ENCODE measurements at places on chromosomes 12 and 14.
A peak's percentile ranks its signal among the peaks of the same experiment; 100 is the strongest.

GRCh38 chr12:76006028-76006925 lies 25.3 kb downstream of the PHLDA1 start:
- DNase-seq, result no peak

GRCh38 chr14:91573894-91574837 lies 64.1 kb upstream of the PPP4R3A start:
- DNase-seq, result peak; percentile 42

GRCh38 chr12:121838126-121838525 lies 20.5 kb downstream of the HPD start:
- DNase-seq, result no peak

GRCh38 chr14:21367582-21368144 lies 16.2 kb downstream of the SUPT16H start:
- peak; percentile 25 for DNase-seq

DNA sequence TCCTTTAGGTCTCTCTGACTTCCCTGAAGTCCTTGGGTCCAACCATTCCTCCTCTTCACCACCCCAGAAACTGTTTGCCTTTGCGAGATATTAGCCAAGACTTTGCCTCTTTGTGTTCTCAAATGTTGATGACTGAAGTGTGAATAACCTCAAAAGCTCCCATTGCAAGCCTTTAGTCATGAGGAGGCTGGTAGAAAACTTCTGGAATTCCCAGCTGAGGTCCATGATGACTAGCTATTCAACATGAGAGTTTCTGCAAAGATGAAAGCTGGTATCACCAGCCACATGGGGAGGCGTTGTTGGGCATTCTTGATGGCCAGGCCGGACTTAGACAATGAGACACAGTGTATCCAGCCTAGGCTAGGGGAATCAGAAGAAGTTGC lies 111.7 kb downstream of the TBX5 start:
- DNase-seq, result peak; percentile 47

- no peak for DNase-seq
Observed at GRCh38 chr12:54211920-54212319, 23.1 kb upstream of the SMUG1 start.

DNA sequence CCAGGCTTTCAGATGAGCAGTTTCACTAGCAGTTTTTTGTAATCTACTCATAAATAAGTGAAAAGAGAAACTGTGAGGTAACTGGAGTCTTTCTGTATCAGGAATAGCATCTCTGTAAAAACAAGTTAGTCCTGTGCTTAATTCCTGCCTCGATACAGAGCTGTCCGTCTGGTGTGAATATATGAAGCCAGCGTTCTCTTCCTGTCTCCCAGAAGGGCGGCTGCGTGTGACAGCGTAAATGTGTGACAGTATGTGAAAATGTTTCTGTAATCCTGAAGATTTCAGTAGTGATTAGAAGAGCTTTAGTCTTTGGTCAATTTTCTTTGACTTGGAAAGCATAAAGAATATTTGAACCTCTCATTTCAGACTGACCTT lies 150.3 kb downstream of the FBXL14 start:
- no peak for DNase-seq

DNA sequence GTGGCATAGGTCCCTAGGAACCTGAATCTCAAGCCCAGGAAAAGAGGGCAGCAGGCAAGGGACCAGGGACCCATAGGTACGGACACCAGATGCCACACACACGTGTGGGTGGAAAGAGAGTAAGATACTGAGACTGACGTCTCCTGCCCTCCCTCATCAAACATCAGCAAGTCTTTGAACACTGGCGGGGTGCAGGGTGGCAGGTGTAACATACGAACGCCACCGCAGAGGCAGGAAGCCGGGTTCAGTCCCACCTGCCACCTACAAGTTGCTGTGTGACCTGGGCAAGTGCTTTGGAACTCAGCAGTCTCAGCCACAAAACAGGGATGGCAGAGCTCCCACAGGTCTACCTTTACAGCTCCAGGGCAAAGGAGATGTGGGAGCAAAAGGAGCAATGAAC lies 11.1 kb downstream of the ACTN1 start:
- DNase-seq, result no peak

- peak; percentile 35 for DNase-seq
Observed at GRCh38 chr14:99522934-99523703, 41.9 kb downstream of the CCNK start.

- no peak for DNase-seq
Observed at GRCh38 chr14:36659822-36660735, 1.6 kb upstream of the PAX9 start.

DNA sequence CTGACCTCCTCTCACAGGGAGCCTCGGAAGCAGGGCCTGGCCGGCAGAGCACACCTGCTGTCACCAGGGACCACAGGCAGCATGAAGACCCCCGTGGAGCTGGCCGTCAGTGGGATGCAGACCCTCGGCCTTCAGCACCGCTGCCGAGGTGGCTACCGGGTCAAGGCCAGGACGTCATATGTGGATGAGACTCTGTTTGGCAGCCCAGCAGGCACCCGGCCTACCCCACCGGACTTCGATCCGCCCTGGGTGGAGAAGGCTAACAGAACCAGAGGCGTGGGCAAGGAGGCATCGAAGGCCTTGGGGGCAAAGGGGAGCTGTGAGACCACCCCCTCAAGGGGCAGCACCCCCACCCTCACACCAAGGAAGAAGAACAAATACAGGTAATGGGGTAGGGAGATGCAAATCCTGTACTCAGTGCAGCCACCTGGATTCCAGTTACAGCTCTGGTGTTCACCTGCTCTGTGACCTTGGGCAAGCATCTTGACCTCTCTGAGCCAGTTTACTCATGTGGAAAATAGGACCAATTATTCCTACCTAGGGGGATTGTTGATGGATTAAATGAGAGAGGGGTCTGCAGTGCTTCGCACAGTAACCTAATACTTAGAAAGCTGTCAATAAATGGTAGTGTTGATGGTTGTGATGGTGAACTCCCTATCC lies 1.3 kb downstream of the RITA1 start:
- no peak for DNase-seq

- peak; percentile 69 for DNase-seq
Observed at GRCh38 chr14:90677484-90678050, 138.7 kb downstream of the TTC7B start.

DNA sequence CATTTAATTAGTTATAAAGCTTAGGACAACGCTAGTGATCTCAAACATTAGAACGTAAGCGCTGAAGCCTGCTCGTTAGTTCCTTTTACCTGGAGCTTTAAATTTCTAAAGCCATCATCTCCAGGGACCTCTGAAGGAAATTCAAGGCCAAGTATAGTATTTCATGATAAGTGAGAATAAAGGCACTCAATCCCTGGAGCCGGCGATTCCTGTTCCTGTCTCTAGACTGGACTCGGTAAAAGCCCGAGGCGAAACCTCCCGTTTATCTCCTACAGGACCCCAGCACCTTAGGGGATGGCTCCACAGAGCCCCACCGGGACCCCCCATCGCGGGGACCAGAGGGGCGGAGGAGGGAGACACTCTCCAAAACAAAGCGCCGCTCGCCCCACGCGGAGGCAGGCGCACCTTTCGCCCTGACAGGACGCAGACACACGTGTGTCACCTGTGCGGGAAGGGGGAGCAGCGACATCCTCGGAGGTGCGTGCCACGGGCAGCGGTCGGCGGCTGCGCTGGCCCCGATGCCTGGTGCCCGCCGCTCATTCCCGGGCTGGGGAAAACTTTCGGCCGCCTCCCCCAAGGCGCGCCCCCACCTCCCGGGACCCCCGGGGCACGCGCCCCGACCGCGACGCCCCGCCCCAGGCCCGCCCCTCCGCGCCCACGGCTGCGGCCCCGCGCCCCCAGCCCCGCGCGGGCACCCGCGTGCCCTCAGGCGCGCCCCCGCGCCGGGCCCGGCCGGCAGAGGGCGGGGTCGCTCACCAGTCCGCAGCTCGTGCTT lies 678 bp downstream of the RPS6KA5 start:
- DNase-seq, result peak; percentile 34

- DNase-seq, result peak; percentile 3
Observed at GRCh38 chr14:45970621-45971020, 681.0 kb downstream of the RPL10L start.

DNA sequence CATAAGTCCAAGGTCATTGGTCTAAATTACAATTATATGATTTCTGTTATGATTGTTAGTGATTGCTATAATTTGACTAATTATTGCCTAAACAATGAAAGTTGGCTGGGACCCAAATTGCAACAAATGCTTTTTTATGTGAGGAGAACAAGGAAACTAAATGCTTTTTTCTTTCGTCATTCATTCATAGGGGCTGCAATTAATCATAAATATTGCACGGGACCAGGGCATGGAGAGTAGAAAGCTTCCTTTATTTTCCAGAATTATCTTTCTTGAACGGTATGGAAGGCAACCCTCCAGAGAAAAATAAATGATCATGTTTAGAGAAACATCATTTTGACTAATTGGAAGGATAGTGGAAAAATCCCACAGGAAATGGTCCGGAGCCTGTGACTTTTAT lies 32.6 kb upstream of the ARHGAP5 start:
- no peak for DNase-seq

DNA sequence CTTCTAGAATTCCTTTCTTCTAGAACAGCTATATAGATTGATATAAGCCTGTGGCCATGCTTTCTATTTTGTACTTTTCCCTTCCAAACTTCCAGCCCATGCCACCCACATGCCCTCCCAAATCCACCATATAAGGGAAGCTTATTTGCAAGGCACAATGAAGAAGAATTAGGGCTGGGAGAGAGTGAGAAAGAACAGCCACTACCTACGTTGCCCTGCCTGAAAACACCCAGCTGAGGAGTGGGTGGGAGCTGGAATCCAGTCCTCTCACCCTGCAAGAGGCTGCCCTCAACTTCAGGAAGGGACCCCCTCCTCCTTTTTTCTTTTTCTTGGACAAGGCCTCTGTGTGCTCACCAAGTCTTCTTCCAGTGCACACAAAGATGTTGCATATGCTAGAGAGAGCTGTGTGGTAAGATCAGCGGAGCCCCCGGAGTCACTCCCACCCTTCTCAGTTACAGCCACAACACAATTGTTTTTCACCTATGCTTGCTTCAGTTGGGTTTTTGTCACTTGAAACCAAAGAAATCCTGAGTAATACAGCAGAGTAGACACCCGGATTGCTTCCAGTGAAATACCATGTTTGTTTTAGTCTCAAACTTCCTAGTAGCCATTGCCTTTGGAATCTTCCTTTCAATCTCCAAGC lies 38.8 kb downstream of the CDKL1 start:
- DNase-seq, result no peak

- DNase-seq, result no peak
Observed at GRCh38 chr14:74507840-74508239, 14.3 kb downstream of the ISCA2 start.

DNA sequence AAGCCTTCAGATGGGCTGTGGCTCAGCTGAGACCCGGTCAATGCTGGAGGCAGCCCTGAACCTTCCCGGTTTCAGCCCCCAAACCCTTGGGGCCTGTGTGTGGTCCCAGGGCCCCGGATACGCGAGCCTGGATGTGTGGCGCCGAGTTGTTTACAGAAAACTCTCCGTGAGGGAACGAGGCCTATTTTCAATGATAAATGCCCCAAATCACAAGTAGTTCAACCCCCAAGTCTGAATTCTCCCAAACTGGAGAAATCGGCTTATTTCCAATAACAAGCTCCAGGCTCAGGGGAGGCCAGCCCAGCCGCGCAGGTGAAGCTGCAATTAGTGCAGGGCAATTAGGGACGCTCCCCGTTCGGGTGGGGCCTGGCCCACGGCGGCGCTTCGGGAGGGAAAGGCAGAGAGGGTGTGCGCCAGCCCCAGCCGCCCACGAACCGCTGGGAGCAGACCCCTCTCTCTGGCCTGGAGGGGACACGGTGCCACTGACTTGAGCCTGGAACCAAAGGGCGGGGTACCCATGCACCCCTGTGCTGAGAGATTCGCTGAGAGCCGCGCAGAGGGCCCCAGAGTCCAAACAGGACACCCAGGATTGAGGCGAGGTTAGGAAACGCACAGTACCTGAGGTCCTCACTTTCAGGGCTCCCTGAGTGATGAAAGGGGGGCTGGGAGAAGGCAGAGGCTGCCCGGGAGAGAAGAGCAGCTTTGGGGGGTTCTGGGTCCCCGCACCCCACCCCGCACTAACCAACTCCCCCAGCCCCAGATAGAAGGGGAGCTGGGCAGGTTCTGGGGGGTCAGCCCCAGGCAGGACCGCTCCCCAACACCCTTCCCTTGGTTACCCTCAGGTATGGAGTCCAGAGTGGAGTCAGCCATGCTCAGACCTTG lies 14.2 kb upstream of the ANKRD9 start:
- no peak for DNase-seq

DNA sequence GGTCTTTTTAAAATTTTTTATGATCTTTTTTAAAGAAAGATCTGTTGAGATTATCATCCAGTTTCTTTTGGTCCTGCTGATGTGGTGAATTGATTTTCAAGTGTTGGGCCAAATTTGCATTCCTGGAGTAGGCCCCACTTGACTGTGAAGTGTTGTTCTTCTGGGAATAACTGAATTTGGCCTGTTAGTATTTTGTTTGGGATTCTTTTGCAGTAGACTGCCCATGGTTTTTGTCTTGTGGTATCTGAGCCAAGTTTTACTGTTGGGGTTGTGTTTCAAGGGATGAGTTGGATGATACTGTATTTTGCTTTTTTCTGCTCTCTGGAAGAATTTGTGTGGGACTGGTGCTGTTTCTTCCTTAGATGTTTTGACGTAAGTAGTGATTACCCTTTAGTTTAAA lies 4.0 kb upstream of the SYCP3 start:
- no peak for DNase-seq

GRCh38 chr12:121512561-121512960 lies 68.3 kb downstream of the KDM2B start:
- DNase-seq, result no peak

GRCh38 chr14:98323836-98324235 lies 948.2 kb downstream of the BCL11B start:
- no peak for DNase-seq

GRCh38 chr12:122318607-122319605 lies 52.6 kb upstream of the VPS33A start:
- DNase-seq, result peak; percentile 66

GRCh38 chr12:109725321-109726105 lies 11.9 kb downstream of the FAM222A start:
- no peak for DNase-seq

- DNase-seq, result peak; percentile 60
Observed at GRCh38 chr12:132597333-132598316, 12.8 kb downstream of the LRCOL1 start.

DNA sequence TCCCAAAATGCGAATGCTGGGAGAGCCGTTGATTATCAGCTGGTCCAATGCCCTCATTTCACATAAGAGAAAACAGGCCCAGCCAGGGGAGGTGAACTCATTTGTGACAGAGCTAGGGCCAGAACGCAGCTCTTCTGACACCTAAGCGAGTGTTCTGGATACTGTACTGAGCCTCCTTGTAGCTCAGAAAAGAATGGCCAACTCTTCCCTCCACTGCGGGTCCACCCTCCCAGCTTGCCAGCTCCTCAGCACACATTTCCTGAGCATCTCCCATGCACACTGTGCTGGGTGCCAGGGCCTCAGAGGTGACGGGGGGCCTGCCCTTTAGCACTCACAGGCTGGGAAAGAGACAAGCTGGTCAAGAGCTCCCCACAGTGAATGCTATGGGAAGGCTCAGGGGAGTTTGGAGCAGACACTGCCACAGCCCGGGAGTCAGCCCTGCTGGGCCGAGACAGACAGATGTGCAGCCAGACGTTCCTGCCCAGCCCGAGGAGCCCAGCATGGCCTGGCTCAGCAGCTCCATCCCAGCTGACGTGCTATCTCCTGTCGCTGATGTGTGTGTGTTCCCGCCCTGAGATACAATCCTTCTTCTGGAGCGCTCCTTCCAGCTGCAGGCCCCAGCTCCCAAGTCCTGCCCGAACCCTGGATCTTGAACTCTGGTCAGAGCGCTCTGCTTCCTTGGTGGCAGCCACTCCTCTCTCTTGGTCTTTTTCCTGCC lies 3.5 kb downstream of the CMTM5 start:
- no peak for DNase-seq

- no peak for DNase-seq
Observed at GRCh38 chr12:12039897-12040296, 30.8 kb upstream of the BCL2L14 start.
